ENCODE measurements at places on chromosomes 1 and 21. TPM values are rescaled to one million over a fixed set of nuclear protein-coding genes. Genes with fewer than 3 reads are reported as not detected.

DNA sequence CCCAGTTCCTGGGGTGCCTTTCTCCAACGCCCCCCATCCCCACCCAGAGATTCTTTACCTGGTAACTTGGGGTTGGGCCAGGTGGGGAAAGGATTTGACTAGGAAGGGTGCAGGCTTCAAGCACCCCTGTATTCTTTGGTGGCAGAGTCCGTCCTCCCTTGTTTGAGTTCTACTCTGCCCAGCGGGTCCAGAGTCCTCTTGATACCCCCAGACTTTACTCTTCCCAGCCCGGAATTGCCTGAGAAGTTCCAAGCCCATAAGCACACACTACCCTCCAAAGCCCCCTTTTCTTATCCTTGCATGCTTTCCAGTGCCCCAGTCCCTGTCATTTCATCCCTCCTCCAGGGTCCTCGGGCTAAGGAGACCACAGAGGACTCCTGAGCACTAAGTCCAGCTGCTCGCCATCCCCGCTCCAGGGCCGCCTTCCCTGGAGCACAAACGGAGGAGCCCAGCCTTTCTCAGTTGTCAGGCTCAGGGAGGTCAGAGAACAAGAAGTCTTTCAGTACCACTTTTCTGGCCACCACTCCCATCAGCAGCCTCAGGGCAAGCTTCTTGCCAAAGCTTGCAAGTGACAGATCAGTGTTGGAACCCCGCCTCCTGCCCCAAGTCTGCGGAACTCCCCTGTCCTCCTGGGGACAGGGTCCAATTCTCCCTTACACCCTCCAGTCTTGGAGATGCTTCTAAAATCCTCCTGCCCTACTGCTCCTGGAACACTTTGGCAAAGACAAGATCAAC, 12.2 kb downstream of the SLC45A3 start:
- no peaks in the 10 kb centered on the region for H3K27me3 ChIP-seq
- DNase-seq: no peak
- no peaks in the 10 kb centered on the region for H3K36me3 ChIP-seq
- H3K4me1 ChIP-seq: peaks cover 21% of the 10 kb centered on the region
- no peak overlapping the region for H3K4me3 ChIP-seq

Gene BTF3L4
- 22.6 TPM for total RNA-seq

DNA sequence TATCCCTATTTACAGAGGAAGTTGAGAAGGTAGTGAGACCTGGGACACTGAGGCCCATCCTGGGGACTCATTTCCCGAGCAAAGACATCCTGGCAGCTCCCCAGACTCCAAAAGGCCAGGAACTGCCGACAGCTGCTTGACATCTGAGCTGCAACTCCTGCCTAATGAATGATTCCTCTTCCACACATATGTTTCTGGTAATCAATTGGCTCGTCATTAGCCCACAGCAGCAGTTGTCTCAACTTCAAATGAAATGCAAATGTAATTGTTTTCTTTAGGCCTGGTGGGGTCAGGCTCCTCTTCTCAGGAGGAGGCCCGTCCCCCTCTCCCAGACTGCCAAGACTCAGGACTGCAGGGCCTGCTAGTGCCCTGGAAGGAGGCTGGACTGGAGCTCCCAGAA, 61.8 kb upstream of the DISP3 start:
- H3K27ac ChIP-seq: no peak overlapping the region
- no peak overlapping the region for H3K4me3 ChIP-seq
- H3K36me3 ChIP-seq: no peaks in the 10 kb centered on the region
- peaks cover 9% of the 10 kb centered on the region for H3K27me3 ChIP-seq
- DNase-seq: no peak
- no peaks in the 10 kb centered on the region for H3K4me1 ChIP-seq

DNA sequence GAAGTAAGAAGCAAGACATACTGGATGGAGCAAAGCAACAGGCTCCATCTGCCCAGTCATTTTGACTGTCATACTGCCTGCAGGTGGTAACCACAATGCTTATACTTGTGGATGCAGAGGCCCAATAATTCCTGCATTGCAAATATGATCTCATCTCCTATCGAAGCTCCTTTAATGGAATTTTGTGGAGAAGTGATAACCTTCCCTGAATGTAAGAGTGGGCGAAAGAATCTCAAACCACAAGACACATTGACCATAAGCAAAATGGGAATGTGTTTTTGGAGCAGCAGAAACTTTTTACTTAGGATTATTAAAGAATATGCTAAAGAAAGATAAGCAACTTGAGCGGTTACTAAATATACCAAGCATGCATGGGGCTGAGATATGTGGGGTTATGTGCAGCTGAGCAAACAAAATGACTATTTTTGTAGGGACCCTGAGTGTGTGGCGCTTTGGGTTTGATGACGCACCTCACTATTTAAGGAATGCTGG, 77.4 kb upstream of the BACH1 start:
- H3K4me1 ChIP-seq: no peaks in the 10 kb centered on the region
- H3K36me3 ChIP-seq: no peaks in the 10 kb centered on the region
- H3K4me3 ChIP-seq: no peak overlapping the region
- H3K27me3 ChIP-seq: no peaks in the 10 kb centered on the region

GRCh38 chr1:110615548-110616130, 9.5 kb upstream of the KCNA2 start:
- no peaks in the 10 kb centered on the region for H3K36me3 ChIP-seq
- H3K27me3 ChIP-seq: peaks cover 91% of the 10 kb centered on the region
- H3K4me3 ChIP-seq: no peak overlapping the region
- no peak for DNase-seq
- H3K27ac ChIP-seq: no peak overlapping the region

- peaks cover 94% of the 10 kb centered on the region for H3K36me3 ChIP-seq
- no peaks in the 10 kb centered on the region for H3K27me3 ChIP-seq
- no peaks in the 10 kb centered on the region for H3K4me1 ChIP-seq
- H3K4me3 ChIP-seq: no peak overlapping the region
- DNase-seq: no peak
Observed at GRCh38 chr1:55089683-55090082, 50.3 kb downstream of the PCSK9 start.

DNA sequence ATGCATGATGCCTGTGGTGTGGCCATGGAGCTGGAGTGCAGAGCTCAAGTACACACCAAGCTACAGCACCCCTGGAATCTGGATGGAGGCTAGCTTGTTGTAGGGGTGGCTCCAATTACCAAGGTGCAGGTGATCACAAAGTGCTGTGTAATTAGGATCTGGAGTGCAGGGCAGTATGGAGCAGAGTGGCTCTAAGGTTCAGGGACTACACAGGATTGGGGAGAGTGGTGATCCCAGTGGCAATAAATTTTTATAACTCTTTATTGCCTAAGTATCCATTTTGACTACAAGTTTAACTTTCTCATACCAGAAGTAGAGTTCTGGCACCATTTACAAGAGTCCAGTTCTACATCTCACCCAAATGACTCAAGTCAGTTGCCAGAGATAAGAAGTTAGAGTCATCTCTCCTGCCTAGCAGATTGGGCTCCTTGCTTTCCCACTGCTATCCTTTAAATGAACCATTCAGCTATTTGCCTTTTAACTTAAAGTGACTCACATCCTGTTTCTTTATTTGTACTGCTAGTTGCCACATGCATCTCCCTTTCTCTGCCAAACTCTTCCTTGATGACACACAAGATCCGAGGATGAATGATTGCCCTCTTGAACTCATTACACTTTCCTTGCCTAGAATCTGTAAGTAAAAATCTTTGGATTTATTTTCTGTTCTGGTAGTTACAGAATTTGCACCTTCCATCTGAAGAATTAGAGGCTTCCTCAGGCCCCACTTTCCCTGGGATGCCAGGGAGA, 427.2 kb downstream of the KCNT2 start:
- no peaks in the 10 kb centered on the region for H3K36me3 ChIP-seq
- DNase-seq: no peak
- H3K4me1 ChIP-seq: no peaks in the 10 kb centered on the region
- no peak overlapping the region for H3K27ac ChIP-seq
- no peaks in the 10 kb centered on the region for H3K27me3 ChIP-seq

- DNase-seq: no peak
- H3K4me1 ChIP-seq: no peaks in the 10 kb centered on the region
- H3K27me3 ChIP-seq: no peaks in the 10 kb centered on the region
Observed at GRCh38 chr1:225559902-225560301, 93.0 kb downstream of the ENAH start.

Gene MARCKSL1
- 10.1 TPM for total RNA-seq

GRCh38 chr1:33575324-33575879, 103.0 kb downstream of the ZSCAN20 start:
- H3K36me3 ChIP-seq: no peaks in the 10 kb centered on the region
- H3K4me3 ChIP-seq: no peak overlapping the region
- no peaks in the 10 kb centered on the region for H3K27me3 ChIP-seq
- H3K4me1 ChIP-seq: peaks cover 25% of the 10 kb centered on the region

Gene ARHGAP30
- total RNA-seq: 4.7 TPM

DNA sequence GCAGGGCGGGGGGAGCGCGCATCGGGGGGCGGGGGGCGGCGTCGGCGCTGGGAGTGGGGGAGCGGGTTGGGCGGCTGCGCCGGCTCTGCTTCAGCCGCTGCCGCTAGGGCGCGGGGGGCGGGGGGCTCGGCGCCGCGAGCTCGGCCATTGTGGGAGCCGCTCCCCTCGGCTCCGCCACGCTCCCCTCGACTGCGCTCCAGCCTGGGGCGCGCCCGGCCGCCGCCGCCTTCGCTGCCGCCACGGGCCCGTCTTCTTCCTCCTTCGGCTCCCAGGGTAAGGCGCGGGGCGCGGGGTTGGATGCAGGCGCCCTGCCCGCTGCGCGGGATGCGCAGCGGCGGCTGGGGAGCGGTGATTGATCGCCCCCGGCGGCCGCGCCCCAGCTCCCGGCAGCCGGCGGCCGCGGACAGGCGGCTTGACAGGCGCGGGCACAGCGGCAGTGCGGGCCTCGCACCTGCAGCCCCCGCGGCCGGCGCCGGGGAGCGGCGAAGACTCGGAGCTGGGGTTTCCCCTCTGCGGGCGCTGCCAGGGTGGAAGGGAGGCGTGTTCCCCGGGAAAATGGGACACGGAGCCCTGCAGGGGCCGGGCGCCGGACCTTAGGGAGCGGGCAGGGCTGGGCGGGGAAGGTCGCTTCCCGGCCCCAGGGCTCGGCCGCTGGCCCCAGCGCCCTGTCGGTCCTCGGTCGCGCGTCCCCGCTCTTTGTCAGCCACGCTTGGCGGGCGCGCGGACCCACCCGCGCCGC, 55.3 kb downstream of the NDUFS5 start:
- no peak overlapping the region for H3K27ac ChIP-seq
- H3K4me3 ChIP-seq: peak overlapping the region; percentile 67
- no peaks in the 10 kb centered on the region for H3K36me3 ChIP-seq
- no peak for DNase-seq
- H3K4me1 ChIP-seq: peaks cover 35% of the 10 kb centered on the region
- H3K27me3 ChIP-seq: peaks cover 13% of the 10 kb centered on the region

Gene OR2L3
- total RNA-seq: not detected

- no peak overlapping the region for H3K27ac ChIP-seq
- no peak for DNase-seq
- no peak overlapping the region for H3K4me3 ChIP-seq
- no peaks in the 10 kb centered on the region for H3K27me3 ChIP-seq
- peaks cover 13% of the 10 kb centered on the region for H3K4me1 ChIP-seq
Observed at GRCh38 chr1:54990916-54991315, 7.8 kb upstream of the BSND start.

Gene PEAR1
- total RNA-seq: 12.6 TPM

- no peak for DNase-seq
- no peak overlapping the region for H3K4me3 ChIP-seq
- H3K4me1 ChIP-seq: no peaks in the 10 kb centered on the region
Observed at GRCh38 chr1:22673486-22674409, 20.7 kb downstream of the C1QB start.

- H3K4me3 ChIP-seq: no peak overlapping the region
- H3K27ac ChIP-seq: no peak overlapping the region
- no peak for DNase-seq
- no peaks in the 10 kb centered on the region for H3K27me3 ChIP-seq
- no peaks in the 10 kb centered on the region for H3K4me1 ChIP-seq
Observed at GRCh38 chr1:101325144-101325543, 88.3 kb downstream of the S1PR1 start.

DNA sequence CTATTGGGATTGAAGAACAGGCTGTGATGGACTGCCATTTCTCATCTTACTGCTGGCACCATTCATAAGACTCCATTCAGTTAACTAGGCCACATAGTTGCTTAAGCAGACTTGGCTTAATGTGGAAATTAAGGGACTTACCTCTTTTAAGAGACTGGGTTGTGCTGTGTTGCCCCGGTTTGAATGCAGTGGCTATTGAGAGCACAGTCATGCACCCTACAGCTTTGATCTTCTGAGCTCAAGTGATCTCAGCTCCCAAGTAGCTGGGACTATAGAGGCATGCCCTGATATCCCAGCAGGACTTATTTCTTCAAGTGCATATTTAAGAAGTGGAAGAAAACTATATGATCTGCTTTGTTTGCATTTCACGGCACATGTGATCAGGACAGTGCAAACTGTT, 181.1 kb downstream of the RASAL2 start:
- H3K4me3 ChIP-seq: no peak overlapping the region
- H3K27me3 ChIP-seq: no peaks in the 10 kb centered on the region
- H3K4me1 ChIP-seq: peaks cover 17% of the 10 kb centered on the region
- DNase-seq: no peak
- H3K36me3 ChIP-seq: no peaks in the 10 kb centered on the region

Gene KANK4
- total RNA-seq: 0.42 TPM

DNA sequence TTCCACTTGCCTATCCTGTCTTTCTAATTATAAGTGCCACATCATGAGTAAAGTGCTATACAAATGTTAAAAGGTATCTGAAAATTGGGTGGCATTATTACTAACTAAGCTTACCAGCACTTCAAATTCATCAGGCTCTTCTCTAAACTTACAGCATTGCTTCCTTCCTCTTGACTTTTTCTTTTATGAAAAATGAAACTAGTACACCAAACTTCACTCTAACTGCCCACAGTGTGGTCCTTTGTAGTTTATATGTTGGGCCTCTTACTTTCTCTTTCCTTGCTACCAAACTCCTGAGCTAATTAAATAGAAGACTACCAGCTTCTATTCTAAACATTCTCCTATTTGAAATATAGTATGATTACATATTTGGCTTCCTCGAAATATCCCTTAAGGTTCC, 81.8 kb downstream of the NOTCH2 start:
- H3K4me3 ChIP-seq: no peak overlapping the region
- no peaks in the 10 kb centered on the region for H3K36me3 ChIP-seq
- H3K27me3 ChIP-seq: no peaks in the 10 kb centered on the region
- no peak for DNase-seq

Gene SPATA46
- not detected for total RNA-seq

Gene BSND
- total RNA-seq: not detected

DNA sequence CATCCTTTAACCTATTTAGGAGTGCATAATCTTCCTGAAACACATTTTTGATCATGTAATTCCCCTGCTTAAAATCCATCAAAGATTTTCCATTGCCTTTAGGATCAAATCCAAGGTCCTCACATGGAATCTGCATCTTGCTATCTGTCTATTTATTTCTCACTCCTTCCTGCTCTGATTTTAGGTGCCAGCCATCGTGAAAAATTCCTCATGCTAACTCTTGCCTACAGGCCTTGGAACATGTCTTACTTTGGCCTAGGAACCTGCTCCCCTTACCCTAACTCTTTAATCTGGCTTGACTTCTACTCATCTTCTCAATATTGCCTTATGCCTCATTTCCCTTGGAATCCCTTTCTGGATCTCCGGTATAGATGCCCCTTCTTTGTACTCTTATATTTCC, 1074.3 kb downstream of the TTLL7 start:
- H3K4me3 ChIP-seq: no peak overlapping the region
- peaks cover 5% of the 10 kb centered on the region for H3K4me1 ChIP-seq
- no peak overlapping the region for H3K27ac ChIP-seq
- no peak for DNase-seq
- no peaks in the 10 kb centered on the region for H3K36me3 ChIP-seq
